ENCODE measurements at places on chromosomes 1 and 21.
A peak's percentile ranks its signal among the peaks of the same experiment; 100 is the strongest.

- DNase-seq: no peak
These were observed 301.7 kb upstream of the LYPLAL1 start for GRCh38 chr1:218872026-218872425.

- no peak for DNase-seq
These were observed 355.7 kb downstream of the LTN1 start for GRCh38 chr21:28636752-28637691.

GRCh38 chr1:86758570-86758969 is 54.2 kb downstream of the SH3GLB1 start:
- no peak for DNase-seq

DNA sequence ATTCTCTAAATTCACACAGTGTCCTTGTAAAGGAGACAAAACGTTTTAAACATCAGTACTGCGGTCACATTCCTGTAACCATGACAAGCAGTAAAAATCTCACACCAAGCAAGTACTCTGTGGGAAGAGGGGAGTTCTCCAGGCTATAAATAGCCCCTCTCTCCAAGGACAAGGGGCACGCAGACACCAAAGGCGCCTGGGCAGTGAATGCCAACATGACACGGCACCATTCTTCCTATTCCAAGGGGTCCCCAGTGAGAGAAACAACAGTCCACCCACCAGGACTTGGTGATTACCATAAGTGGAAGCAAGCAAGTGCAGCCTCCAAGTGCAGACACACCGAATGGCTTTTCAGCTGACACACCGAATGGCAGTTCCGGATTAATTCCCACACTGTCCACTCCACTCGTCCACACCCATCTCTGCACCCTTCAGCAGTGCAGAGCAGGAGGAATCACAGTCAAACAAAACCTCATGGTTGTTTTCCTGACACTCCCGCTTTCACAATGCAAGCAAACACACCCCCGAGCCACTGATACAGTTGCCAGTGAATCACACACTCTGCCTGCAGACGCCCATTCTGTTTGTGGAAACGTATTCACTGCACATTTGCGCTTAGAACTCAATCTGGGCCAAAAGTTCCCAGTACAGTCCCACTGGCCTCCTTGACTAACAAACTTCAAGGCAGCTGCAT is 1.8 kb downstream of the PTTG1IP start:
- no peak for DNase-seq

GRCh38 chr1:108316545-108316944 is 72.7 kb upstream of the NBPF4 start:
- DNase-seq: no peak

DNA sequence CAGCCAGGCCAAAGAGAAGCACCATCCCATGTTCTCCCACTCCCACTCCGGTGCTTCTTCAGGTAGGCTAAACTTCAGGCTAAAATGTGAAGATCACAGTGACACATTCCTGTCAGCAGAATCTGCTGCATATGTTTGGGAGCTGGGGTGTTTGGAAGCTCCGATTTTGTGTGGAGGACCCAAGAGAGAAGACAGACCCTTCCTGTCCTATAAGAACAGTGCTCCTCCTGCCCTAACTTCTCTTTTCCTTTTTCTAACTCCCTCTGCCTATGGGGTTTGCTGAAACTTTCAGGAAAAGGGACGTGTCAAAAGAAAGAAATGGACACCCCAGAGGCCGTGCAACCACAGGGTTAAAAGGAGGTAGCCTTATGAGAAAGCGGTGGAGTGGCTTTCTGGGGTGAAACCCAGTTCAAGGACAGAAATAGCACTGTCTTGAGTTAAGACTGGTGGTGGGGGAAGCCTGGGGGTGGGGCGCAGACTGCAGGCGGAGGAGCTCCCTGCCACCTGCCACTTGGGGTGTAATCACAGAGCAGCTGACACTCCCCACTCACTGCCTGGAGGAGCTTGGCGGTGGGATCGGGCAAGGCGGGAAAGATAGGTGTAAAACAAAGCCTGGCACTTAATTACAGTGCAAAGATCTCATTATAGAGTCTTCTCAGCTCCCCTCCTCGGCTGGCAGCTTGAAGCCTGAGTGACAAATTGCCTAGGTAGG is 645 bp upstream of the TLR5 start:
- peak; percentile 17 for DNase-seq

GRCh38 chr1:11784993-11785769 is 20.6 kb downstream of the MTHFR start:
- DNase-seq: no peak

- DNase-seq: peak; percentile 69
These were observed 1.1 kb downstream of the GFI1 start for GRCh38 chr1:92485381-92486250.

GRCh38 chr1:181032535-181032934 is 1.2 kb upstream of the MR1 start:
- no peak for DNase-seq

DNA sequence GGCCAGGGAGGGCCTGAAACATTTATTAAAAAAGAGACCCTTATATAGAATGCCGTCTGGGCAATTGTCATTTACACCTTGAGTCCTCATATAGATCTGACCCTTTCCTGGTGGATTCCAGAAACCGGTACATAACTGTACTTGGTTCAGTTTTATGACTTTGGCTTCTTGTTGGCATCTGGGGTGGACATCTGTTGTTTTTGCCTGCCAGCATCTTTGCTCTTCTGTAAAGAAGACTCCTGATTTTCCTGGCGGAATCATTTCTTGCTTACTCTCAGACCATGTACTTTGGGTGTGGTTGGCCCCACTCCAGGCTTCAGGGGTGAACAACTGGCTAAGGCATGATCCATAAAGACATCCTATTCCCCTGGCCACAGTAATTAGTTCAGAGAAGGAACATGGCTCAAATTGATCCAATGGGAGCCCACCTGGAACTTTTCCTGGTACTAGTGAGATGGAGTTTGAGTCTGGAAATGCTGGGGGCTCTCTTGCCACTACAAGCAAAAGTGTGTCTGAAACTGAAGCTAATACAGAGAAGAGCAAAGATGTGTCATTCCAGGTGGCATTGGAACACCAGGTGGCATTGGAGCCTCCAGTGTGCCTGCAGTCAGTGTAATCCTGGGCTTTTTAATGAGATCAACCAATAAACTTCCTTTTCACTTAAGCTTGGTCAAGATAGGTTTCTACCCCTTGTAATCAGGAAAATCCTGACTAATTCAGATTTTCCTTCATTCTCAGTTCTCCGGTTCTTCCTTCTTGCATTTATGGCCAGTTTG is 332.5 kb upstream of the CAMK1G start:
- no peak for DNase-seq

DNA sequence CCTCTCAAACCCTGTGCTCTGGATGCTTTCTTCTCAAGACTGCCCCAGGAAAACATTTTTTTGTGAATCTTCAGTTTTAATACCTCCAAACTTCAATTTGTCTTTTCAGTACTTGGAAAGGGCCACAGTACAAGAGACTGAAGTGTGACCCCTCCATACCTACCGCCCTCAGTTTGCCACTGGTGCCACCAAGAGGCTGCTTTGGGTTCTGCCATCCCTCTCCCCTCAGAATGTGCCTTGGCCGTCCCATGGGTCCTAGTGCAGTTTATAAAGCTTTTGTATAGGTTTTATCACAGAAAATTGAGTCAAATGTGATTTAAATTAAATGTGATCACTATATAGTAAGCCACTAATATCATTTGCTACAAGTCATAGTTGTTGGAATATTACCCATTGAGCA is 60.8 kb upstream of the PGD start:
- no peak for DNase-seq

DNA sequence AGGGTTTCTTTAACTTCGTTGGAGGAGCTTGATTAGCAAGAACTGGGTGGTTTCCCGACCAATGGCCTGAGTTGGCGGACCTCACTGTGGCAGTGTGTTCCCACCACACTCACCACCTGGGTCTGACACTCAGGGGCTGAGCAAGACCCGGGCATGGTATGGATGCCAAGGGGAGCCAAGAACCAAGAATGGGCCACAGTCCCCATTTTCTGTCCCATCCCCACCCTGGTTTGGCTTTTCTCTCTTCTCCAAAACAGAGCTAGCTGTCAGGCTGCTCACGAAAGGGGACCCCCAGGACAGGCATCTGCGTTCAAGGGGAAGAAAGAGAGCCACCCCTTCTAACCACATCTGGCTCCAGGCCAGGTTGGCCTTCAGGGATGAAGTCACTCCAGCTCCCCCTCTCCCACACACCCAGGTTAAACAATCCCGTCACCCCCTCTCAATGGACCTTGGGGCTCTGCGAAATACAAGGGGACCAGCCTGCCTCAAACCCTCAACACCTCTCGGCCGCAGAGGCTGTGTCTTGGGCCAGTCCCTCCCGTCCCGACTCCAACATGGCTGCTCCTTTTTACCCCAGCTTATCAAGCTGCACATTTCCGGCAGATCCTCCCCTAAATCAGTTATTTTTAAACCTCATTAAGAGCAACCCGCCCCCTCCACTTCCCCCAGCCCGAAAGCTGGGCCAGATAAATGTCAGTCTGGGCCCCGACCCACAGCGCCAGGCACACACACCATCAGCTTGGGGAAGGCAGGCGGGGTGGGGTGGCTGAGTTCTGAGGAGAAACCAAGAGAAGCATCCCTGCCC is 3.4 kb downstream of the TAGLN2 start:
- DNase-seq: no peak

DNA sequence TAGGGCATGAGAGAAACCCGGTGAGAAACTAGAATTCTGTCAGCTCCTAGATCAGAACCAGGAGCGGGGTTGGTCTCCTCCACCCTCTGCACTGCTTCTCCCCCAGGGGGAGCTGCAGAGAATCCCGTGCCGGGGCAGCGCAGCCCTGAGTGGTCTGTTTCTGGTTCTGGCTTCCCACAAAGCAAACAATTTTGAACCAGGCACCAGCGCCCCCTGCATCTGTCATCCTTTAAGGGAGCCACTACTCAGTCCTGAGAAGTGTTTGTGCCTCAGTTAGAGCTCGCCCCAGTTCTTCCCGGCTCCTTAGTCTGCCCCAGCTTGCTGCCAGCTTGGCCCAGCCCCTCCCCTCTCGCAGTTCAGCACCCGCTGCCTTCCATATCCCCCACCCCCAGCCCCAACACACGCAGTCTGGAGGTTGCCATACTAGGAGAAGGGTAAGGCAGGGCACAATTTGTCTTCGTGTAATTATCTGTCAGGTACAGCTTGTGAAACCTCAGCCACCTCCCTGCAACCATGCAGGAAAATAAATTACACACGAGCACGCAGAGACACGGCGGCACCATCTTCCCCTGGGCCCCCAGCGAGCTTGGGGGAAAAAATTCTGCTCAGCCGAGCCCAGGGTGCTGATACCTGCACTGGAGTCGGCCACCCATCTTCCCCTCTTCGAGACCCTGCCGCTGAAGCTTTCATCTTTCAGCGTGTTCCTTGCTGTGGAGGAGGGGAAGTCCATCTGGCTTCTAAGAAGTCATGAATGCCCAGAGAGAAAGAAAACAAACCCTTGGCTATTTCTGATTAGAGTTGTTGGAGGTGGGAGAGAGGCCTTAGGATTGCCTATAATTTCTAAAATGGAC is 62.6 kb upstream of the CD1D start:
- DNase-seq: no peak

- no peak for DNase-seq
These were observed 167.7 kb downstream of the TOMM20 start for GRCh38 chr1:234960722-234961455.

DNA sequence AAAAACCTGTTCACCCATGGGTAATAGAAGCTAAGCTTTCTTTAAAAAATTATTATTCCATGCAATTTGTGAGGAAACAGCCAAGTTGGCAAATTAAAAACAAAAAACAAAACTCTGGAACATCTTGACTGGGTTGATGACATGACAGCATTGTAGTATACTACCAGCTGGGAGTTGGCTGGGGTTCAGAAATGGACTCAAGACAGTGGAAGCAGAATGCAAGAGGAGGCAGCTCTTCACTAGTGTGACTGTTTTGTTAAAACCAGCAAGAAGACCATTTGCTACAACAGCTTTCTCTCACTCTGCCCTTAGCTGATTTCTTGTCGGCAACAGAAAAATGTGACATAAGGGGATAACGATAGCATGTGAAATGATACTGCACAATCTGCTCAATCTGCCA is 1298.9 kb upstream of the ADGRL4 start:
- DNase-seq: no peak

GRCh38 chr21:17650292-17650691 is 37.6 kb upstream of the BTG3 start:
- DNase-seq: no peak

GRCh38 chr1:109427171-109427467 is 871 bp upstream of the PSMA5 start:
- no peak for DNase-seq

GRCh38 chr1:51792864-51793263 is 85.7 kb downstream of the NRDC start:
- no peak for DNase-seq

GRCh38 chr1:56441601-56442000 is 137.8 kb downstream of the PLPP3 start:
- no peak for DNase-seq
